ENCODE measurements at places on chromosomes 12 and 14.
A peak's percentile ranks its signal among the peaks of the same experiment; 100 is the strongest.

DNA sequence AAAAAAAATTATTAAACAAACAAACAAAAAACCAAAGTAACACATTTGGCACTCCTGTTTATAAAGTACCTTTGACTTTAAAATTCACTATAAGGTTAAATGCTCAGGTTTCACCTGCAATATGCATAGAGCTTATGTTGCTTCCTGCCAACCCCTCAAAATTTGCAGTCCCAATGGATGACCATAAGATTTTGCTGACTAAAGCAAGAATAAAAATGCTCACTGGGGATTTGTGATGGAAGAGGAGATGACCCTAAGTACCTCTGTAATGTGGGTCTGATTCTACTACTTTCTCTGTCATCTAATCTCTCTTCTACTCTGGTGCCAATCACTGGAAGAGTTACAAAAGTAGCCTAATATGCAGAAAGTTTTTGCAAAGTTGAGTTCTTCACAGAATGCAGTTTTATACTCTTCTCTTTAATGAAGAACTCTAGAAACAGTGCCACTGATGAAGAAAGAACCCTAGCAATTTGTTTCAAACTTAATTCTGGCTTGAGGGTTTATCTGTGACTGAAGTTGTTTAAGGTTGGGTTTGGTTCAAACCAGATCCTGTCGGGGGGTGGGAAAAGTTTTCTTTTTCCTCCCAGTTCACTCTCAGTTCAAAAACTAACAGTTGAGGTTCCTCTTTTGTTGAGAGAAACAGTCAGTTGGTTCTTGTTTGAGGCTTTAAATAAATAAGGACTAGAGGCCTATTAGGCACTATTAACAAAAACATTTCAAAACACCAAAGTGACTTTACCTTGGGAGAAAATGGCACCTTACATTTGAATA lies 10.9 kb downstream of the WASHC3 start:
- DNase-seq = no peak

GRCh38 chr12:109738209-109738608 lies 24.6 kb downstream of the FAM222A start:
- no peak for DNase-seq

- DNase-seq = no peak
Observed at GRCh38 chr14:94593376-94593748, 12.1 kb downstream of the SERPINA5 start.

GRCh38 chr12:49339464-49339861 lies 2.5 kb upstream of the C1QL4 start:
- no peak for DNase-seq

- DNase-seq = peak; percentile 59
Observed at GRCh38 chr12:103901518-103902173, 28.6 kb upstream of the HSP90B1 start.

DNA sequence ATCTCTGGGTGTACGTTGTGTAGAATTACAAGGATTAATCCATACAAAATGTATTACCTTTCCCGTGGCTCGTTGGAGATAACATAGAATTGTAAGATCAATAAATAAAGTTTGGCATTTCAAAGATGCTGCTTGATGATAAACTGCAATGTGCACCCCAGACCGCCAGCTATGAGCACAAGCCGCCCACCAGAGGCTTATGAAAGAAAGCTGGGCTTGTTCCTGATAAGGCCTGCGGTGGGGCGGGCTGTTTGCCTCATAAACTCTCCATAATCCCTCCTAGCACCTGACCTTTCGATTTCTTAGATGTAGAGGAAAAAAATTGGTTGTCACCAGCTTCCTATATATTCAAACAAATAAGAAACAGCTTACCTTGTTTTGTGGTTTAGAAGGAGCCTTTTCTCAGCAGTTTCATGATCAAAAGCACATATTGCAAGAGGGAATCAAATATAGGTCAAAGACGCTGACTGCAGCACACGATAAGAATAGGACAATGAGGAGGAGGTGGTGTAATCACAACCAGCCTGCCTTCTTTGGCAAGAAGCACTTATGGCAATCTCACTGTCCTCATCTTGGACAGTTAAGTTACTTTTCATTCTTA lies 293.6 kb downstream of the RMST start:
- DNase-seq = no peak

- no peak for DNase-seq
Observed at GRCh38 chr14:63897721-63898163, 44.9 kb downstream of the SYNE2 start.

DNA sequence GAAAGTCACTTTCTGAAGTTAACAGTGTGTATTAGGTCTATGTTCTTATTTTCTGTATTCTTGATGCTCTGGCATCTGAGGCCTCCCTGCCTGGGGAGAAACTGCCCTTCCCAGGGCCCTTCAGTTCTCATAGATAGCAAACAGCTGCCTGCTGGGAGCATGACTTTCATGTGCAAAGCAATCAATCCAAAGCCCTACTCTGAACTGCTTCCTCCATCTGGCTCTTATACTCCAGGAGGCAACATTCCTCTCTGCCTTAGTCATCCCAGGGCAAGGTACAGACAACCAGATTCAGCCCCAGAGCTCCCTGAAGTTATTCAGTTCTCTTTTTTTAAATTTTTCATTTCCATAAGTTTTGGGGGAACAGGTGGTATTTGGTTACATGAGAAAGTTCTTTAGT lies 41.7 kb upstream of the RIN3 start:
- DNase-seq = no peak

DNA sequence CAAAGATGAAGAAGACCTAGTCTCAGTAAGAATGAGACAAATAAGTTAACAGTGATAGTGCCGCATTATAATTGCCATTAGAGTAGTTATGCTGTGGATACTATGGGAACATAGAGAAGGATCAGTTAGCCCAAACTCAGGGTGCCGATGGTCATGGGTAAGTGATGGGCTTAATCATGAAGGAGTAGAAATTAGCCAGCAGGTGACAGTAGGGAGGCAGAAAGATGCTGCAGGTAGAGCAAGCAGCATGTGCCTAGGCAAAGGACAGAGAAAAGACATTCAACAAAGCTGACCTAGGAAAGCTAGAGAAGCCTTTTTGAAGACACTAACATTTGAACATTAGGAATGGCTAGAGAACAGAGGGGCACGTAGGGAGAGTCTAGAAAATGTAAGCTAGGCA lies 30.6 kb upstream of the PTPRQ start:
- DNase-seq = no peak

Data from CD4-positive, alpha-beta T cell treated with Interleukin-21 for 1 hour (primary cell).